ENCODE measurements at places on chromosomes 11 and 22.

- DNase-seq = no peak
Measured at GRCh38 chr11:62981743-62982142, 3.0 kb downstream of the SLC22A6 start.

DNA sequence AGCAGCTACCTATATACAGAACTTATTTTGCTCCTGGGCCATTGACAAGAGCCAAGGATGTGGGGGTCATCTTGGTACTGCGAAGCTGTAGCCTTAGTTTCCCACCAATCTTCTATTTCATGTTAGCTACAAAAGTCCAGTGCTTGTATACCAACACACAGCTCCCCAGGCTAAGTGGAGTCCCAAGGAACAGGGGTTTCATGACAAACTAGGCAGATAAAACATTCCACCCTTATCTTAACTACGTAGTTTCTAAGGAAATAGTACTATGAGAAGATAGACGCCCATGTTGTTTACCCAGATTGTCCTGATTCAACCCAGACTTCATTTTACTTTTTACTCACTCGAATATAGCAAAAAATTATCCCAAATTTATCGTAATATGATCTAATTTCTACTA, 218.5 kb downstream of the DYNC2H1 start:
- no peak for DNase-seq

- no peak for DNase-seq
Measured at GRCh38 chr11:2569321-2569721, 124.5 kb downstream of the KCNQ1 start.

DNA sequence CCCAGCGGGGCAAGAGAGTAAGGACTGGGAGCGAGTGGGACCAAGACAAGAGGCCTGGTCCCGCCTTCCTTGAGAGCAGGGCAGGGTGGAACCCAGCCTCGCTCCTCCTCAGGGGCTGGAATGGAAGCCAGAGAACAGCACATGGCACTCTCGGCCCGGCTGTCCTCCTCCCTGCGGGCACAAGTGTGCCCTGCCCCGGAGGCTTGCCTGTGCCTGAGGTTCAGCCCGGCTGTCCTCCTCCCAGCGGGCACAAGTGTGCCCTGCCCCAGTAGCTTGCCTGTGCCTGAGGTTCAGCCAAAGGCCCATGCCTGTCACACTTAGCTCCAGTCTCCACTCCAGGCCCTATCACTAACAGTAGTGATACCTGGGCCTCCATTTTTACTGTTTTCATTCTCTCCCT, 24.2 kb downstream of the SULT4A1 start:
- no peak for DNase-seq

- DNase-seq = no peak
Measured at GRCh38 chr22:29531419-29531818, 22.1 kb downstream of the THOC5 start.

DNA sequence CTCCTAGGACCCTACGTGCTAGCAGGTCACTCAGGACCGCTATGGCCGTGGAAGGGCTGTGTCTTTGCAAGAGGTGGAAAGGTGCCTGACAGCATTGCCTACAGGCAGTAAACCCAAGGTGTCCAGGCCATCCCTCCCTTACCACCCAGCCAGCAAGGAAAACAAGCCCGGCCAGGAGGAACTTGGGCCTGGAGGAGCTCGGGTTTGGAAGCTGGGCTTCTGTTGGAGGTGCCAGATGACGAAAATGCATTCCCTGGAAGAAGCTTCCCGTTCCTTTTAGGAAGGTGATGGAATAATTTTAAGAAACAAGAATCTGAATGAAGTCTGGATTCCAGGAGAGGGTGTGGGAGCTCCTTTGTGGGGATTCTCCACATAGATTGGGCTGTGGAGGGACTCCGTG, 23.6 kb downstream of the FBLN1 start:
- DNase-seq = no peak

GRCh38 chr22:46025225-46025972, 48.4 kb upstream of the WNT7B start:
- DNase-seq = no peak

DNA sequence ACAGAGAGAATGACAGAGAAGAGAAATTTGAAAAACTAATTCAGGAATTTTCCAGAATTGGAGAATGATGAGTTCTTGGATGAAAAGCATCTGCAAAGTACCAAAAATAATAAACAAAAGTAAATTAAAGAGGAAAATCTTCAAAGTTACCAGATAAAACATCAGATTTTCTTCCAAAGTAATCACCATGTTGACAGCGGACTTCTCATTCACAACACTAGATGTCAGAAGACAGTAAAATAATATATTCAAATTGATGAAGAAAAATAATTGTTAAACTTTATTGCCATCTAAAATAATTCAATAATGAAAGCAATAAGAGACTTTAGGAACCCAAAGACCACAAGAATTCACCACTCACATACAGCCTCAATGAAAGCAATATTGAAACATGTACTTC, 355.2 kb downstream of the DYNC2H1 start:
- no peak for DNase-seq

- no peak for DNase-seq
Measured at GRCh38 chr22:23137905-23138561, 3.8 kb downstream of the RSPH14 start.

GRCh38 chr11:111733611-111734088, 32.5 kb downstream of the PPP2R1B start:
- DNase-seq = no peak

DNA sequence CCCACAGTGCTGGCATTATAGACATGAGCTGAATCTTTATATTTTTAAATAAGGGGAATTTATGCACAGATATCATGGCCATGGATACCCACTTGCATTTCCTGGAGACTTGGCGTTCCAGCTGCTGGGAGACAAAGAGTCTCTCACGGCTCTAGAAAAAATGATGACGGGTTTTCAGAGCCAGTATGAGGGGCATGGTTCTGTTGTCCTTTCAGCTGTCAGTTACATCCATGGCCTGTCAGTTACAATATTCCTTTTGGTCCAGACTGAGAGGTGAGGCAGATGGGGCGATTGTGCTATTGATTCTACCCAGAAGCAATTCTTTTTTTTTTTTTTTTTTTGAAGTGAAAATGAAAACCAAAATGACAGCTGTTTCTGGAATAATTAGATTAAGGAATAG, 29.7 kb downstream of the USH1C start:
- no peak for DNase-seq

DNA sequence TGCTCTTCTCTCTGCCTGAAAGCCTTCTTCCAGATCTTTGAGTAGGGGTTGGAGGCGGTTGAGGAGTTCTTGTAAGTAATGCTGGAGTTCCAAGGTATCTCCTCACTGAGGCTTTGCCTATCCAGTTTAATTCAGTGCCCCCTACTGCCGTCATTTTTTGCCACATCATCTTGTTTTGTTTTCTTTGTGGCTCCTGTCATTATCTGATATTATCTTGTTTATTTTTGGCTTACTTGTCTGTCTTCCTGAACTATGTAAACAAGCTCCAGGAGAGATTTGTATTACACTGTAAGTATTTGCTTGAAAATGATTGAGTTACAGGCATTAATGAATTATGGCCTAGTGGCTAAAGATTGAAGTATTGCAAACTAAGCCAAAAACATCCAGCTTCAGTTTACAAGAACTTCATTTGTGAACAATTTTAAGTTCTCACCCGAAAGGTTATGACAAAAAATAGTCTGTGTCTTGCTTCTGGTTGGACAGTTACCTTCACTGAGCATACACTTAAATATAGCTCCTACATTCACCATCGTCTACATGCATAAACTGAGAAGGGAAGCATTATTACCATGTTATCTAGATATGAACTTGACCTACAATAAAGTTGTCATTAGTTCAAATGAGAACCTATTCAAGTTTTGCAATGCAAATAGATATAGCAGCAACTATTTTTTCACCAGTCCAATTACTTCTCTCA, 154.8 kb downstream of the ARHGAP42 start:
- DNase-seq = no peak

DNA sequence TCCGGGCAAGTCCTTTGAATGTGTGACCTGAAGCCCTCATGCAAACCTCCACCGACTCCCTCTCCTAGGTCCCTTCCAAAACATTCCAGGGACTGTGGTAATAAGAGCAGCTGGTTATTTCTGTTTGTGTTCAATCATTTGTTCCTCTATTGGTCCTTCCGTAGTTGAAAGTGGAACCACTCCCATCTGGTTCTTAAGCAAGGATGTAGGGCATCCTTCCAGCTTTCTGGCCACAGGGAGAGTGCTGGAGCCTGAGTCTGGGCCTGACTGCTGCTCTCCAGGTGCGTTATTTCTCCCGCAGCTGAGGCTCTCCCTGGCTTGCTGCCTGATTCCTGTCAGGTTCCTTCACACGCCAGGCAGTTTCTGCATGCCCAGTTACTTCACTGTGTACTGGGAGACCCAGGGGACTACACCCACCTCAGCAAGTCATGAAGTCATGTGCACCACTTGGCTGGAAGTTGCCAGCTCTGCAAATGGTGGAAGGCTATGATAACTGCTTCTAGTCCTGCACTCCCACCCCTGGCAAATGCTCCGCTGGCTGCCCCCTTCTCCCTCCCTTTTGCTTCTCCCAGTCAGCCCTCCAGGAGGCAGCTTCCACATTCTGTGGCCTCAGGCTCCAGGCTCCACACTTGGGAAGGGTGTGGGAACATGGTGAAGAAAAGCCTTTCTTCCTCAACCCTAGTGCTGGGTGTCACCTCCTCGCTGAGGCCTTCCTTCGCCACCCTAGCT, 4.0 kb upstream of the ALX4 start:
- DNase-seq = no peak

All from epithelial cell of proximal tubule (primary cell).